ENCODE measurements at places on chromosomes 1 and 21.

DNA sequence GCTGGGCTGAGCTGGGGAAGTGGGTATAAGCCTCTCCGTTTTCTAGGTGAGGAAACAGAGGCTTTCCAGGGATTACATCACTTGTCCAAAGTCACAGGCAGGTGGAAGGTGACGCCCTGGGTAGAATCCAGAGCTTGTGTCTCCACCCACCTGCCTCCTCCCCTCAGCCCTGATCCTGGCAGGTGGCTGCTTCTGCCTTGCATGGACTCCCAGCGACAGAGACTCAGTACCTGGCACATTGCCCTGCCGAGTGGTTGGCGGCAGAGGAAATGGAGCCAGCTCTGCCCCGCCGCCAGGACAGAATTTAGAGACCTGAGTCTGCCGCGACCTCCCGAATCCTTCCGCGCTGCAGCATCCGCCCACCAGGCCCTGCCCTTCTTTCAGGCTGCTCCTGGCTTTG lies 2.1 kb downstream of the PLA2G2E start:
- DNase-seq: no peak

- DNase-seq: no peak
These were observed 45.1 kb downstream of the FASLG start for GRCh38 chr1:172704001-172704400.

DNA sequence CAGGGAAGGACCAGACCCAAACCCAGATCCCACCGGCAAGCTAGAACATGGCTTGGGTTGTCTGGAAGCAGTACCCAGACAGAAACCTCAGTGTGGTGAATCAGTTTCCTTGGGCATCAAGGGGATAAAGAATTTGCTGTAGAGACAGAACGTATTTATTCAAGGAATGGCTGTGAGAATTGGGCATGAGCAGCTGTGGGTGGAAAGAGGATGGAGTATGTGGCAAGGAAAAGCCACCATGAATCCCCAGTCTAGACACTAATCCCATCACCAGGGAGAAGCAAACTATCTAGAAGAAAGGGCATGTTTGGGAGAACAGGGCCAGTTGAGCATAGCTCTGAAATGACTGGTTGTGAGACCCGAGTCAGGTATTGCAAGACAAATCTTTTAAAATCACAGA lies 109.2 kb downstream of the TOMM20 start:
- DNase-seq: no peak

DNA sequence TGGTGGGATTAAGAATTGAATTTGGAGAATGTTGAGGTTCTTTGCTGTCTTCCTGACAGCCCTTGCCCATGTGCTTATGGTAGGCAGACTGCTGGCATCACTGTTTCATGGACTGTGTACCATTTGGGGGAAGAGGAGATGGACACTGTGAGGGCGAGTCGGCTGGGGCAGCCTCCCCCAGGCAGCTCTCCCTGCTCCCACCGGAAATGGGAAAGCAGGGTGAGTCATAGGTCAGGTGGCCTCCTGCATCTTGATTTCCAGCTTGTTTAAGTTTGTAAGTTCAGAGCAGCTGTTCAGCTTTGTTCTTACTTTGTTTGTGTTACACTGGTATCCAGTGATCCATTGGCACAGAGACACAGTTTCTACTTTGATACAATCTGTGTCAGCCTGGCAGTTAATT lies 87.2 kb upstream of the CNIH3 start:
- no peak for DNase-seq

DNA sequence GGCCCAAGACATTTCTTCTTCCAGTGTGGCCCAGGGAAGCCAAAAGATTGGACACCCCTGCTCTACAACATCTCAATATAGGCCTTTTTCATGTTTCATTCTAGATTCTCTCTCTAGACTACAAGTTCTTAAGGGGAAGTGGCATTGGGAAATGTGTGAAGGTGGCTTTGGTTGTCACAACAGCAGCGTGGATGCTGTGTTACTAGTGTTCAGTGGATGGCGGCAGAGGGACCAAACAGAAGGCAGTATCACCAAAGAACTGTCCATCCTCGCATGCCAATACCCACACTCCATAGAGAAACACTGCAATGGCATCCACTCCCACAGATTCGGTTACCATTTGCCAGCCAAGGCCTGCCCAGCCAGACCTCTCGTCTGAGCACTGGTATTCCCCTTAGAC lies 24.3 kb upstream of the IFNAR2 start:
- DNase-seq: no peak

DNA sequence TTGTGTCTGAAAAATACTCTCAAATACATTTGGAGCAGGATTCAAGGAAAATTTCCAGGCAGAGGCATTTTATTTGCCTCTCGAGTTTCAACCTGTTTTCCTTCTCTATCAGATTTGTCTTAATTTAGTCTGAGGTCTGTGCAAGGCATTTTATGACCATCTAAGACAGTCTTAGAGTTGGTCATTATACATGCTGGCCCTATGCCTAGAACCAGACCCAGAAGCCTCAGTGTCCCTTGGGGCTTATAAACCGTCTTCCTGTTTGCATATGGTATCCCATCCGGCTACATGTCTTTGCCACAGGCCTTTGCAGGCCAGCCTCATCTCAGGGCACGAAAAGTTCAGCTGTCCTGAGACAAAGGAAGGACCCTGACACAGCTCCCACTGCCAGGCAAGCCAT lies 346.1 kb downstream of the SIPA1L2 start:
- no peak for DNase-seq

DNA sequence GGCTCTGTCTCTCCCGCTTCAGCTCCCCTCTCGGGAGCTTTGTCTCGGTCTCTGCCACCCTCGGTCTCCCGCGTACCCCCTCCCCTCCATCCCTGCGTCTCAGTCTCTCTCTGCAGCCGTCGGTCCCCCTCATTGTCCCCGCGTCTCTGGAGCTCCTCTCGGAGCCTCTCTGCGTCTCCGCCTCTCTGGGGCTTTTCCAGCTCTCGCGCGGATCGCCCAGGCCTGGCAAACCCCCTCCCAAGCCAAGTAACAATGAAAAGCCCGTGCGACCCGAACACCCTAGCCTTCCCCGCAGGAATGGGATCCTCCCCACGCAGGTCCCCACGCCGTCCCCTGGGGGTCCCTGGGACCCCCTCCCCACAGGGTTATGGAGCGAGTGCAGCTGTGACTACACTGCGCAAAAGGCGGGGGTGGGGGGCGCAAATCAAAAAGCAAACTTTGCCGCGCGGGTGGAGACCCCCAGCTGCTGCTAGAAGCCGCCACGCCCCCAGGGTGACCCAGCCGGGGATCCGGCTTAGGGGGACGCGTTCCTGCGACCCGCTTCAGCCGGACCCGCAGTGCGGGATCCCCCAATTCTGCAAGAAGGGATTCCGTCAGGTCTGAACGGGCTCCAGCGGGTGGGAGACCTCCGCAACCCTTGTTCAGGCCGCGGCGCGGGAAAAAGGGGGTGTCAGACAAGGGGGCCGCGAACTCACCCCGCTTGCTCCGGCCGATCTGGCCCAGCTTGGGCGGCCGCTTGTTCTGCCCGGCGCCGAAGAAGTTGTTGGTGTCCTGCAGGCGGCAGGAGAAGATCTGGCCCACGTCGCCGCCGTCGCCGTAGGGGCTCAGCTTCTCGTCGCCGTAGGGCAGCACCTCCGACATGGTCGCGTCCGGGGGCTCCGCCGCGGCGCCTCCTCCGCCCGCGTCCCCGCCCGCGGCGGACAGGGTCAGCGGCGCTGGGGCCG lies 1.2 kb downstream of the CAMK2N1 start:
- no peak for DNase-seq

DNA sequence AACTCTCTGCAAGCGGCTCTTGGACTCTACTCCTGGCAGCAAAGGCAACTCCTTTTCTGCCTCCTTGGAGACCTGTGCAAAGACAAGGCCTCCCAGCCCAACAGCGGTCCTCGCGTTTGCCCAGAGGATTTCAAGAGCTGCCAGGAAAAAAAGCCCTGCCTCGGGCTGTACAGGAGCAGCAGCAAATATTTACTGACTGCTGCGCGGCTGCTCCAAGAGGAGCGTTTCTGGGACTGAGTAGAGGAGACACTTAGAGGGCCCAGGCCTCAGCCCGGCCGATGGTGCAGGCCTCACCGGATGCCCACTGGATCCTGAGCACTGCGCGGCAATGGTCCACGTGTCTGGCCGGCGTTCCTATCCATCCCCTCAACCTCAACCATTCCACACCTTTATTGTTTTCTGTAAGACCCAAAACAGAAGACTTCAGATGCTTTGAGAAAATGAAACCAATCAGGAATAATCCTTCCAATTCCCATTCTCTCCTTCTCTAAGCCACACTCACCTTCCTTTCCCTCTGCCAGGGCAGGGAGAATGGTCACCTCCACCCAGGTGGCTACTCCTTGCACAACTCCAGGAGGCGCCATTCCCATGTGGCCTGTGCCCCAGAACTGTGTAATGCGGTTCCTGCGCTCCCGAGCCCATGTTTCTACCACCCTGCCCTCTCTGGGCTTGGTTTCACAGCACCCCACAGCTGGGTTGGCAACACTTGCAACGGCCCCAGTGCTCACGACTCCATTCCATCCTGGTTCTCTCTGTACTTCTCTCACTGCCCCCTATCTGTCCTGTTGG lies 215.8 kb downstream of the TRABD2B start:
- no peak for DNase-seq

DNA sequence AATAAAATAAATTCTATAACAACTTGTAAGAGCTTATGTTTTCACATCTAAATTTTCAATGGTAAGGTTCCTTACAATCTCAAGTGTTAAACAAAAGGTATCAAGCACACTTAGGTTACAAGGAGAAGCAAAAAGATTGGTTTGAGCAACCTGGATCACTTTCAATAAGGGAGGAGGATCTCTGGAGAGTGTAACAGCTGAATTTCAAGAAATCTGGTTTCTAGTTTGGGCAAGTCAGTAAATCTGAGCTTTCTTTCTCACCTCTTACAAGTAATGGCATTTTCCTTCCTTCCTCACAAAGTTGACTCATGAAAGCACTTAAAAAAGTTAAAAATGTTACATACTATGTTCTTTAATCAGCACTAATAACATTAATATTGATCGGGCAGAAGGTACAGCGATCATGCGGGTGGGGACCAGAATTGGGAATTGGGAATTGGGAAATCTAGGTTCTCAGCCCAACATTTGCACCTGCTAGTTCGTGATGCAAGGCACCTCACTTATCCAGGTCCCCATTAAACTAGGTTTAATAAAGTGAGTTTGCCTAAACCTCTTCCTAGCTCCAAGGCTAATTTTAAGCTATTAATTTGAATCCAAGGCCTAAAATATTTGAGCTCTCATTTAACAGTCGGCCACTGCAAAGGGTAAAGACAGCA lies 3.1 kb downstream of the NUCKS1 start:
- no peak for DNase-seq

GRCh38 chr1:39799770-39800470 lies 11.3 kb upstream of the BMP8B start:
- peak; percentile 50 for DNase-seq

DNA sequence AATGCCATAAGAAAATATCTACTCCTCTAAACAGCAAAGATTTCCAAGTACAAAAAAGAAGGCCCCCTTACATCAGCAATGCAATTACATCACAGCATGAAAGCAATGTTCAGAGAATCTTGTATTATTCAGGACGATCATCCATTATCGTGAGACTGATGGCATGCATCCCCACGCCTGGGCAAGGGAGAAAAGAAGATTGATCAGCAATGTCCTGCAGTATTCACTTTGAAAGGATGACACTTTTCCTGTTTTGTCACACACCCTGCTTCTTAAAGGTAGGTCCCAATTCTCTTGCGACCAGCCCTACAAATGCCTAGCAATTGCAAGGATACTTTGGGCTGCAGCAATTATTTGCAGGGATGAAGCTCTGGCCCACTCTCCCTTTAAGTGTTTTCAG lies 108.7 kb downstream of the TOMM20 start:
- DNase-seq: no peak

DNA sequence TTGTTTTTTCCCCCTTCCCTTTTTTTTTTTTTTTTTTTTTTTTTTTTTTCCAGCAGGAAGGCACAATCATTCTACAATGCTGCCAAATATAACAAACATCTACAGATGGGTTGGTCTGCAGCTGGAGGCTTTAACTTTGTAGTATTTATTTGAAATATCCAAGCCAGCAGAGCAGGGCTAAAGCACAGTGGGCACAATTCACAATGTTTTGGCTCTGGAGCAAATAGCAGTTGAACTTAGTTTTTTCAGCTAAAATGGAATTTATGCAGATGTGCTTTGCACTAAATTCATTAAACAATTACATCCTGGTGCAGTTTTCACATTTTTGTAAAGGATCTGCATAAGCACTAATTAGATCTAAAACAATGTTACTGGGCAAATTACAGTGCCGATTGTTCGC lies 39.8 kb upstream of the ZBTB18 start:
- no peak for DNase-seq

DNA sequence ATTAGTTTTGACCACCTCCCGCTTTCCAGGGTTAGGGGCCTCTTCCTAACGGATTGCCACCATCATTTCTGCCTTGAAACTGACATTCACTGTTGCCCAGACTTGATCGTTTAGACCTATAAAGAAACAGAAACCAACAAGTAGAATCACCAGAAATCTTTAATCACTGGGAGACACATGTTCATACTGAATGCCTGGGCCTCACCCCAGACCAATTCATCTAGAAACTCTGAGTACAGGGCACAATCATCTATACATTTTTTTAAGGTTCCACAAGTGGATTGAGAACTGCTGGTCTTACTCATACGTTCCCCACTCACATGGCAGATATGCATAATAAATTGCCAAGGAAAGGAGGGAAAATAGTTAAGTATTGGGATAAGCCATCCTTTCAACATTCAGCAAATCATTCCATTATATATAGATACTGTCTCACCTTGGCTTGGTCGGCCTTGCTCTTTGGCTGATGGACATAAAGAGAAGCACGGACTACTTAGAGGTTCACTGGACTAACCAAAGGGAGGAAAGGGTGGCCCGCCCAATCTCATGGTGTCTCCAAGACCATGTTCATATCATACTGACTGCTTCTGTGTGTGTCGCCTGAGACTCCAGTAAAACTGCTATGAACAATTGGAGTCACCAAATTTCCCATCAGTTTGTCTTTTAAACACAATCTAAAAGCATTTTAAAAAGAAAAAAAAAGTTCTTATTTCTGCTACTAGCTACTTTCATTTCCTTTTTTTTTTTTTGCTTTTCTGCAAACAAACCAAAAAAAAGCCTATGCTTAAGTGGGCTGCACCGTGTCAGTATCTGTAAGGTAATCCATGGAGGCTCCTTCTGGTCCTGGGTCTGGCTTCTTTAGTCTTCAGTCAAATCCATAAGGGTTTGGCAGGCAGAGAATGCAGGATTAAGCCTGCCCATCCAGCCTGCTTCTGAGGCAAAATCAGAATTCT lies 9.4 kb upstream of the TARBP1 start:
- DNase-seq: no peak

DNA sequence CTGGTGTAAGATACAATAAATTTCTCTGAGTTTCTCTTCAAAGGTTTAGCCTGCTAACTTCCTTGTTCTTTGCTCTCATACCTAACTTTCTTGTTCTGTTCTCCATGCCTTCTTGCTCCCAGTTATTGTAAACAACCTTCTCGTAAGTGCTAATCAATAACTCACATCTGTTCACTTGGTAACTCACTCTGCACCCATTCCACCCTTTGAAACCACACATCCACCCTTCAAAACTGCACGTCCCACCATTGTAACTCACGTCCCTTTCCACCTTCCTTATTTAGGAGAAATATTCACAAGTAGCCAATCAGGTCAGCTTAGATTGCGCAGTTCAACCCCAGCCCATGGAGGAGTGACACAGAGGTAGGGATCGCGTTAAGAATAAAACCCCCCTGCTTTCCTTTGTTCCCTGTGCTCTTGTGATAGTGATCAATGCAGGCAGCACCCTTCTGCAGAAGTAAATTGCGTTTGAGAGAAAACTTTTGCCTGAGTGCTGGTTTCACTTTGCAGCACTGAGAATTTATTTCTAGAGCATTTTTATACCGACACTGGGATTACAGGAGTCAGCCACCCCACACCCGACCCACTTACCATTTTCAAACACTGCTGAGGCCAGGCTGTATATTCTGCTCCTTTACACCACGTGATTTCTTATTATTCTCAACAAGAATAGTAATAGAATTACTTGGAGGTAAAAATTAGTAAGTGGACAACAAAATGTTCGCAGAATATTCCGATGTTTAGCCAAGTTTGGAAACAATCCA lies 789.2 kb upstream of the RGS18 start:
- no peak for DNase-seq
